ENCODE measurements at places on chromosomes 12 and 14.

DNA sequence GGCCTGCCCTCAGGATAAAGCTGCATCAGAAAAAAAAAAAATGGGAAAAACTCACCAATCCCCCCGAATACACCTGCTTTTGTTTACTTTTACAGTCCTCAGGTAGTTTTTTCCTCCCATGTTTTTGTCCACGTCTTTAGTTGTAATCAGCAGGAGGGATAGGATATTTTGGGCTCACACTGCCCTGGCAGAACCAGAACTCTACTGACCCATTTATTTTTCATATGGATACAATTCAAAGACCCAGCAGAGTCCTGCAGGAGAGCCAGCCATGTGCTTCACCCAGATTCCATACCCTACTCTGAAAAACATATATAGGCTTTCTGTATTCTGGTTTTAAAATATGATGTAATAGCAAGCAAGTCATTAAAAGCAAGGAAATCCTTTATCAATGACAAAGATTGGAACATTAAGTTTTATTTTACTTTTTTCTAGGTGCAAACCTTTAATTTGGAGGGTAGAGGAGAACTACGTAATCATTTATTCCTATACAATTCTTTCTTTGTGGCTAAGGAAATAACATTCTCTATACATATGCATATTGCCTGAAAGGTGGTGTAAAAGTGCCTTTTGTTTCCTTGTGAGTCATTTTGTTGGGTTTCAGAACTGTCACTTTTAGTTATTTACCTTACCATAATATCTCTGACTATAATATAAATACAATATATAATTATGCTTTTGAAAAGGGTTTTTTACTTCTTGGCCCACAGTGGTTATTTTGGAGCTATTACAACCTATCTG, 19.1 kb downstream of the DACT1 start:
- DNase-seq: no peak

GRCh38 chr14:52791223-52792096, at the start of gene GNPNAT1:
GNPNAT1 (minus strand) TSS chr14:52791607; CDS start chr14:52784650, 6,957 bp downstream.
- DNase-seq: peak; percentile 87

DNA sequence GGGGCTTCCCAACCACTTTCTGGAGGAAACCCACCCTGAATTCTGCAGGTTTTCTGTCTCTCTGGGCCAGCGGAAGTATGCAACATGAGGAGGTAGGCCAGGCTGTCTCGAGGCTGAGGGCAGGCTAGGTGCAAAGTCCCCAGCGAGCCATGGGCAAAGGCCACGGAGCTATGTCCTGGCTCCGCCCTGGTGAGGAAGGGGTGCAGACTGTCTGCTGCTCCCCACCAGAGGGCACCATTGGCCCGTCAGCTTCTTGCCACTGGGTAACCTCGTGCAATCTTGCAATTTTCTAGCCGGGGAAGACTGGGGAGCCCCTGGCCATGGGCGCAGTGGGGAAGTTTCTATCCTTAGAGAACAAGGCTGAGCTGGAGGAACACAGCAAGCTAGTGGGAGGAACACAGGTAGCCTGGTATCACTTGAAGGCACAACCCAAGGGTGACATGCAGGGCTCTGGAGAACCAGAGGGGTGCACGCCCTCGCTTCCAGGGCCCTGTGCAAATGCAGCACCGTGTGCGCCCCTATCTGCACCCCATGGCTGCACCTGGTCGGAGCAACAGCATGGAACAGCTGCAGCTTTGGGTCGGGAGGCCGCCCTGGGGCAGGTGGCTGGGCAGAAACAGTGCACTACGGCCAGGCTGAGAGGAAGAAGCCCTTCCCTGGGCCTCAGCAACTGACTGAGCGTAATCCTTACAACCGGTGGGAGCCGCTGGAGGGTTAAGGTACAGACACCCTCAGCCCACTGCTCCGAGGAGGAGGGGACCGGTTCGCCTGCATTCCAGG, 27.6 kb upstream of the RPLP0 start:
- DNase-seq: peak; percentile 84

GRCh38 chr14:78196323-78196722, 26.1 kb downstream of the NRXN3 start:
- no peak for DNase-seq

DNA sequence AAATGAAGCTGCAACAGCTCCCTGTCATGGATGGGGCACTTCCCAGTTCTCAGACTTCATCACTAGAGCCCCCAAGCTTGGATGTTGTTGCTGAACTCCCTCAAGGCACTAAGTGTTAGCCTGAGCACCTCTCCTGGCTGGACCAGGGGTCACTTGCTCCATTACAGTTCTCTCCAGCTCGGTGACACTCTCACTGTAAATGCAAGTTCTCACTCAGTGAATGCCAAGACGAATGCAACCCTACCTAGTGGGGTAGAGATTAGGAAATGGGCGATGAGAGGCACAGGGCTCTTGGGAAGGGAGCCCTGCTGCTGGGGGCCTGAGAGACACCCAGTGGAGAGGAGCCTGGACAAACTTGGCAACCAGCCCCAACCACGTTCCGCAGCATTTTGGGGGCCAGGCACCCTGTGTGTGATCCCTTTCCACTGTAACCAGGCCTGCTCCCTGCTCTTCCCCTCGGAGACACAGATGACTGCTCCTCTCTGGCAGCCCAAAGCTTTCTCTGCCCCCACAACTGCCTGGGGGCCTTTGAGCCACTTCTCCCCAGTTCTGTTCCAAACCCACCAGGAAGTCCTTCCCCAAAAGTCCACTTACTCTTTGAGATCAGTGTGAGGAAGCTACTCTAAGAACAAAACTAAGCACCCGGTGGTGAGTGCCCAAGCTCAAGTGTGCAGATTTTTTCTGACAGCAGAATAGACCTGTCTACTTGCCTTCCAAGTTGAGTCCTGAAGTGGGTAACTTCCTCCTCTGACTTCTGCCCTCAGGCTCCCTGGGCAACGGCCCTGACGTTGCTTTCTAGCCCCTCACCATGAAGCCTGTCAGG, 8.0 kb upstream of the SELPLG start:
- no peak for DNase-seq

GRCh38 chr14:30569903-30570226, 10.9 kb downstream of the G2E3 start:
- no peak for DNase-seq

- DNase-seq: no peak
Measured at GRCh38 chr14:104316723-104317491, 178.5 kb downstream of the KIF26A start.

GRCh38 chr14:30020271-30020670, 92.6 kb upstream of the PRKD1 start:
- DNase-seq: no peak

- no peak for DNase-seq
Measured at GRCh38 chr12:118109088-118109487, 5.3 kb upstream of the VSIG10 start.

DNA sequence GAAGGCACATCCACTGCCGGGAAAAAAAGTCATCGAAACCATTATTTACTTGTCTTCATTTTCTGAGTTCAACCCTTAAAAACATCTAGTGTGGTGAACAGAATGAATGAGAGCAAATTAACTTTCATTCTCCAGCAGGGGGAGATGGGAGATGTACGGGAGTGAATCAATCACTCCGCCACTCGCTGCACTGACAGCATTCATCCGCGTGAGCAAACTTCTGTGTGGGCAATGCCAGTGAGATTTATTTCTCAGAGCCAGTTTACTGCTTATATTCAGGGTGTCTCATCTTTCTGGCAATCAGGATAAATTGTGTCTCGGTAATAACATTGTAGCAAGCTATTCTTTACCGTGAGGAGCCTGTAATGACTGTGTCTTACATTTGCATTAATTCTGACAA, 463.6 kb upstream of the MIS18BP1 start:
- DNase-seq: peak; percentile 51

DNA sequence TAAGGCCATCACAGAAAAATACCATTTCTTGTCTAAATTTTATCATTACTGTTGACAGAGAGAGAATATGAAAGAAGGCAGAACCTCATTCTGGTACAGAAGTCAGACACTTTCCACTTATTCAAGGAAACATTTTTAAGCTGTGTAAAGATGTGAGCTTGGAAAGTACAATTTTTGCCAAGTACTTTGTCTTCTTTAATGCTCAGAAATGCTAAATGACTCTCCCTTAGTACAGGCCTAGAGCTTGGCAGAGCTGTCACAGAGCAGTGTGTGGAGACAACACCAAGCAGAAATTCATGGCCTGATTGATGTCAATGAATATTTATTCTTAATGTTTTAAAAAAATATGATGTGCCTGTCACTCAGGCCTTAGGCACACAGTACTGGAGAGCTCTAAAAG, 20.7 kb downstream of the NT5DC3 start:
- DNase-seq: no peak

GRCh38 chr12:78732481-78732880, 132.1 kb upstream of the SYT1 start:
- DNase-seq: no peak

GRCh38 chr14:97361958-97362357, 564.8 kb downstream of the VRK1 start:
- no peak for DNase-seq

DNA sequence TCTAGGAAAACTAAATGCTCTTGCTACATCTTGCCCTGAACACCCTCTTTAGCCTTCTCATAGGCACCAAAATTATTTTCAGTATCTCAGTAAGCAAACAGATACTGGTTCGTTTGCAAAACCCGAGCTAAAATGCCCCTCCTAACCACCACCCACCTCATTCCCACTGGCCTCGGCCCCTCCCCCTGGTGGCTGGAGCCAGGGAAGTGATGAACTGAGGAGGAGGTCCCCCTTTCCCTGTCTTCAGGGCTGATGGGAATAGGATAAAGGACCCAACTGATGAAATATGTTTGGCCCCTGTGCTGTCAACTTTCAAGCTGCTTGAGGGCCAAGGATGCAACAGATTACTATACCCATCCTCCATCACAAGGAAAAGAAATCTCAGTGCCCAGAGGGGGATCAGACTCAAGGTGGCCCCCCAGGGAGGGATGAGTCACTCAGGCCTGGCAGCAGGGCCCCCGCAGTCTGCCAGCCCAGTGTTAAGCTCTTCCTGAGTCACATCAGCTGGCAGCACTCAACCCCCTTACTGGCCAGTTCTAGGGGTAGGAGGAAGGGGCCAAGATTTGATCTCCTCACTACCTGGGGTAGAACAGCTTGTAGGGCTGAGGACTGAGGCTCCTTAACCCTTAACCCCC, 1.7 kb downstream of the ANKRD52 start:
- no peak for DNase-seq

GRCh38 chr12:130452546-130452945, 114.9 kb downstream of the PIWIL1 start:
- DNase-seq: no peak

- no peak for DNase-seq
Measured at GRCh38 chr12:123119808-123120207, 31.1 kb downstream of the PITPNM2 start.

GRCh38 chr12:81141217-81141616, 63.3 kb downstream of the ACSS3 start:
- no peak for DNase-seq

DNA sequence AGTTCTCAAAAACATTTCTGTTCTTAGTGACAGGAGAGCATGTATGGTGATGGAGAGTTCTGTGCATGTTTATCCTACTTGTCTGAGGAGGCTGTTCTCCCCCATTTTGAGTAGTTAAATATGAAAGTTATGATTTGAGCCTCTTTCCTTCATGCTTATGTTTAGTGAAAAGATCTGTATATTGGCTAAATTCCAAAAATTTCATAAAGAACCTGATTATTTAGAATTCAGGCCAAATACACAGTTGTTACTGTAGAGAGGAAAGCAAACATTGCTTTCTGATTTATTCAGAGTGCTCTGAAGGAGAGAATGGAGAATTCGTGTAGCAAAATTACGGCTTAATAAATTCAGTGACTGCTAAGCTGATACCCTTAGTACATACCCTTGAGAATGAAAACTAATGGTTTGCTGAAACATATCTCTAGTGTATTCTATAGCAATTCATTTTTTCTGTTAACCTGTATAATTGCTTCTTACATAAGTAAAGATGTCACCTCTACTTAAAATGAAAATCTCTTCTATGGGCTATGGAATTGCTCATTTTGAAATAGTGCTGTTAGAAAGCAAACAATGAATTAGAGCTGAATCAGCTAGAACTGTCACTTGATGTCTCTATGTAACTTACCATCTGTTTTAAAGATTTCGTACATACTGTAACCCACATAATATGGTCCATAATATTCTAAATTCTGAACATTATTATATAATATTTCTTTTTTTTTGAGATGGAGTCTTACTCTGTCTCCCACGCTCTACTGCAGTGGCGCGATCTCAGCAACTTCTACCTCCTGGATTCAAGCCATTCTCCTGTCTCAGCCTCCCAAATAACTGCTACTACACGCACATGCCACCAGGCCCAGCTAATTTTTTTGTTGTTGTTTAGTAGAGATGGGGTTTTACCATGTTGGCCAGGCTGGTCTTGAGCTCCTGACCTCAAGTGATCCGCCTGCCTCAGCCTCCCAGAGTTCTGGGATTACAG, 417.0 kb upstream of the RGS6 start:
- DNase-seq: no peak

DNA sequence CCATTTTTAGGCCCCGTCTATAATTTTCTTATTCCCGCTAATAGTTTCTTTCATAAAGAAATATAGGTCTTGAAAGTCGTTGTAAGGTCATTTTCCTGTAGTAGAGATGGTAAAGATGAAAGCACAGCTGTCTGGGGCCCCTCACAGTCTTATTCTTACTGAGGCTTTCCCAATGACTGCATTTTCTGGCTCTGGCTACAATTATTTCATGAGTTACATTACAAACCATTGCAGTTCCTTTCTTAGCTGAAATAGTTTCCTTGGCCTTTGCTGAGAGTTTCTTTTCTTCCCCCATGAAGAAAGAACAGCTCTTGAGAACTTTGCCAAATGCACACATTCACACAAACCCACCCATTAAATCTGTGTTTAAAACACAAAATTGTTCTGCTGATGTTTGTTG, 113.0 kb downstream of the DYRK2 start:
- DNase-seq: no peak

GRCh38 chr14:24866067-24866639, 183.8 kb downstream of the STXBP6 start:
- DNase-seq: no peak
